Common myeloid progenitor, CD34-positive (primary cell): ENCODE measurements at places on chromosomes 7 and 10.

DNA sequence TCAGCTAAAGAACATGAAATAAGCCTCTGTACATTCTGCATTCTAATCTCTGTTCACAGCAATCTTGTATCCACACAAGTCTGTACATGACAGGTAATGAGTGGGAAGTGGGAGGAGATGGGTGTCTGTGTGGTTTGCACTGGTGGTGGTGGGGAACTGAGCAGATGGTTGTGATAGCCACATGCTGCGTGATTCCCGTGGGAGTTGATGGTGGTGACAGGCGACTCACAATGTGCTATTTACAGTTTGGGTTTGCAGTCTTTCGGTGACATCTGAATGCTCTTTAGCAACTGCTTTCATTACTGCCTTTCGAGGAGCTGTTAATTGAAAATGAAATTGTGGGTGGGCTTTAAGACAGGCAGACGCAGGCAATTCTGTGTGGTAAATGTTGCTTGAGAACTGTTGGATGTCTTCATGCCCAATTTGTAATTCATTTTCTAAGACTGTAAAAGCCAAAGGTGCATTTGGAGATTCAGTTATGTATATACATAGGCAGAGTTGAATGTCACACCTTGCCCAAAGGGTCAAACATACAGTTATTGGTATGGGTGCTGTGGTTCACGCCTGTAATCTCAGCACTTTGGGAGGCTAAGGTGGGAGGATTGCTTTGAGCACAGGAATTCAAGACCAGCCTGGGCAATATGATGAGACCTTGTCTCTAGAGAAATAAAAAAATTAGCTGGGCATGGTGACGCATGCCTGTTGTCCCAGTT is 308.2 kb downstream of the AUTS2 start:
- peak; percentile 91 for DNase-seq

DNA sequence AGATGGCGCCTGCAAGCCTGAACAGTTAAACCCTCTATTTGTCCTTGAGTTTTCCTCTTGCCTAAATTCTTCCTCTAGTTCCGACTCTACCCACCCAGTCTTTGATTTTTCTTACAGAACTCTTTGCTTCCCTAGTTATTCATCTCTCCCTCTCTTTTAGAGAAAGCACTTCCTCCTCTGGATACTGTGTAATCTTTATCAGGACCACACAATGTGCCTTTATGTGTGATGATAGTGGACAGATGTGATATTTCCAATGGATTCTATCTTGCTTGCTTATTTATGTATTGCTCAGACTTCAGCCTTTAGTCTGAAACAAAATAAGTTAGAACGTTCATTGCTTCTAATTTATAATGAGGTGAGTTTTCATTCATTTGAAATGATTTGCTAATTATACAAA is 79.5 kb upstream of the CAV2 start:
- DNase-seq = no peak

DNA sequence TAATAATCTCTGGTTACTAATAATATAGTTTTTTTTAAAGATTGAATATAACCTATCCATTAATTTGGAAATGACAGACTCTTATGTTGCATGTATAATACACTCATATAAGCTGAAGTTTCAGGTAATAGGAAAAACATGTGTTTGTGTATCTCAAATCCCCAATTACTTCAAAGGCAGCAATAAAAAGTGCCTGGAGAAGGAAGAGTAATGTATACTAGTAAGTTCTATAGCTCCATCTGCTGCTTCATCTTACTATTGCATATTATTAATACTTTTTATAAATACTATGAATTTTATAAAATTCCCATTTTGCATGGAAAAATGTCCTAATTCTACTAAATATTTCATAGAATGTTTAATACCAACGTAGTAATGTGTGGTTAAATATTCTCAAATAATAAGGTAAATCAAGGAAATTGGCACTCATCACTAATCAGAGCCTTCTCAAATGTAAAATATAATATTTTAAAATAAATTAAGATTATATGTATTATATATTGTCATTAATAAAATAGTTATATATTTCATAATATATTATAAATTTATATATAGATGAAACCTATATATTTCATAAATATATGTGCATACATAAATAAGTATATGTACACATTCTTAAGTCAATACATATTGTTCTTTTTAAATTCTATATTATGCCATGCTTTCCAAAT is 311.9 kb downstream of the HGF start:
- DNase-seq = no peak

GRCh38 chr10:62085821-62086220 is 182.8 kb downstream of the RTKN2 start:
- DNase-seq = no peak

- no peak for DNase-seq
Measured at GRCh38 chr10:128971374-128972035, 495.5 kb upstream of the MGMT start.

DNA sequence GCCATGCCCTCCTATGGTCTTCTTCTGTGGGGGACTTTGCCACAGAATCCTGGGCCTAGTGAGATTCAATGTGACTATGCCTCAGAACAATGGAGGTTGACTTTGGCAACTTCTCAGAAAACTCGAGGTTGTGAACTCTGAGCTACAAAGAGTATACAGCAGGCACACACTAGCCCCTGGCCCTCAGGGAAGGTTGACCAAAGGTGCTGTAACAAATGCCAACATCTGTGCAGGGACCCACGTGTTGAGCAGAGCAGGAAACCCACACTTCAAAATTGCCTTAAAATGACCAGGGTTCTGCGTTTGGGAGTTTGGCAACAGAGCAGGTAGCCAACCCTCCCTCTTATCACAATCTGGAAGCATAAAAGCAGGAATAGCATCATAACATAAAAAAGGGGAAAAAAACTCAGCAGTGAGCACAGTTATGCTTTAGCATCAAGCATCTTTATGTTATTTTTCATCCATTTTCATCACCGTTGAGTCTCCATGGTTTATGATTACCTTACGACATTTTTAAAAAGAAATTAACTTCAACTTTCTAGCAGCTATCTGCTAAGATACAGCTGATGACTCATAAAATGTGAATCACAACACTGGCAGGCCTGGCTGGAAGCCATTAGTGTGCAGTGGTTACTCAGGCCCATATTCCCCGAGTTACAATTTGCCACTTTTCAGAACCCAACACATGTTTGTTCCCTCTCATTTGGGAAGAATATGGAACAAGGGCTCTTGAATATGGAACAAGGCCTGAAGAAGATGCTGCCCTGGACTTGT is 11.1 kb downstream of the PRLHR start:
- DNase-seq = no peak

GRCh38 chr7:5607951-5608656 is 173.4 kb downstream of the RNF216 start:
- peak; percentile 46 for DNase-seq

DNA sequence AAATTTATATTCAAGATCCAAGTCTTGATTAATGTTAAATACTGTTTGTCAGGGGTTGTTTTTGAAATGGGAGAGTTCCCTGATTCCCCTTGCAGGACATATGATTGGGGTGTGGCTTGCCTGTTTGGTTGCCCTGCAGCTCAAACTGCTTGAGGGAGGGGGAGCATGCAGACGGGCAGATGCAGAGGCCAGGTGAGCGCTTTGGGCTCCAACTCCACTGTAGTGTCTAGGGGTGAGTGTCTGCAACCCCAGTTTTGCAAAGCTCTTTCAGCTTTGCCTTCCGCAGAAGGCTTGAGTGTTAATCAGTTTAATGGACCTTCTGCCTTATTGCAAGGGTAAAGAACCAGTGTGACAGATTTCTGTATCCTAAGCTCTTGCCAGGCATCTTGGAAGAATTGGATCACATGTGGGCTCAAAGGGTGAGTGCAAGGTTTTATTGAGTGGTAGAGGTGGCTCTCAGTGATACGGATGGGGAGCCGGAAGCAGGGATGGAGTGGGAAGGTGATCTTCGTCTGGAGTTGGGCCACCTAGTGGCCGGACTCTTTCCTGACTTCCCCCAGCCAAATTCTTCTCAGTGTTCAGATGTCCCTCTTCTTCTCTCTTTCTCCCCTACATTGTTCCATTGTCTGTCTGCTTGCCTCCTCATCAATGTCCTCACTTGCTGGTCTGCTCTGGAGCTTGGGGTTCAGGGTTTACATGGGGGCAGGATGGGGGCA is 479.7 kb downstream of the ATRNL1 start:
- DNase-seq = no peak

GRCh38 chr7:7148798-7149481 is 33.4 kb upstream of the C1GALT1 start:
- no peak for DNase-seq

DNA sequence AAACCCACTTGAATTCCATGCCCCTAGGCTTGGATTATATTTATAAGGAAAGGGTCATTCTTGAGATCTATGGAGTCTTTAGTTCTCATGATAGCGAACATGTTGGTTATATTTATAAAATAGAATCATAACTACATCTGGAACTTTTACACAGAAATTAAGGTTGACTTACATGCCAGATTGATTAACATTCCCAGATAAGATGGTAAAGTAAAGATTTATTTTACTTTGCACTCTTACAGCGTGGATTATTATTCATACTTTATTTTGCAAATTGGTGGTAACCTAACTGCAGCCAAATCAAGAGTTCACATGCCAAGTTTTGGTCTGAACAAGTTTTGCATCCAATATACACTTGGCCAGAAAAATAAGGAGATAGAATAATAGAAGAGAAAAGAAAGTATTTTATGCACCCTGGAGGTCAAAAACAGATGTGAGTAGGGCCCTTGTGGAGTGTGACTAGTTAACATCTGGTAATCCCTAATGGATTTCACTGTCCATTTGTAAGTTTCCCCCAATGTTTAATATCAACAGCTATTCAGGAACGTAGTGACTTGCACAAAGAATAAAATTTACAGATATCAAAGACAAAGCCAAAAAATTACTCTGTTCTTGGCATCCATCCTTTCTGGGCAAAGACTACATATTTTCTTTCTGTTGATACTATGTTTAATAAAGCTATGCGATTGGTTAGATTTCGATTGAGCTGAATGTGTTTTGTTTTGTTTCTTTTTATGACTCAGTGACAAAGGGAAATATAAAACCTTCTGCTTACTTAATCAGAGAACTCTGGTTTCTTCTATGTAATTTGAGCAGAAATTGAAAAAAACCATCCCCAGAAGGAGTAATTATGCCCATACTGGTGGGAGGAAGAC is 10.1 kb upstream of the TMEM26 start:
- no peak for DNase-seq

DNA sequence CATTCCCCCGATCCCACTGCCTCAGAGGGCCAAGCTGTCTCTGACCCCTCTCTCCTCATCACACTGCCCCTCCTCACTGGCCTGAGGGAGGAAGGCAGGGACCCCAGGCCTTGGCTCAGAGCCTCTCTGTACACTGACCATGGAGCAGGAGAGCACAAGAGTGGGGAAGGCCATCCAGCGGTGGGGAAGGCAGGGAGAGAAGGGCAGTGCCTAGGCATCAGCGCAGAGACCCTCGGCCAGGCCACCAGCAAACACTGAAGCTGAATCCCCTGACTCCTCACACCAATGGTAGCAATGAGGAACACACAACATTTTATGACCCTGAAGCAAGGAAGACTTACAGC is 14.8 kb downstream of the OGDHL start:
- DNase-seq = no peak

DNA sequence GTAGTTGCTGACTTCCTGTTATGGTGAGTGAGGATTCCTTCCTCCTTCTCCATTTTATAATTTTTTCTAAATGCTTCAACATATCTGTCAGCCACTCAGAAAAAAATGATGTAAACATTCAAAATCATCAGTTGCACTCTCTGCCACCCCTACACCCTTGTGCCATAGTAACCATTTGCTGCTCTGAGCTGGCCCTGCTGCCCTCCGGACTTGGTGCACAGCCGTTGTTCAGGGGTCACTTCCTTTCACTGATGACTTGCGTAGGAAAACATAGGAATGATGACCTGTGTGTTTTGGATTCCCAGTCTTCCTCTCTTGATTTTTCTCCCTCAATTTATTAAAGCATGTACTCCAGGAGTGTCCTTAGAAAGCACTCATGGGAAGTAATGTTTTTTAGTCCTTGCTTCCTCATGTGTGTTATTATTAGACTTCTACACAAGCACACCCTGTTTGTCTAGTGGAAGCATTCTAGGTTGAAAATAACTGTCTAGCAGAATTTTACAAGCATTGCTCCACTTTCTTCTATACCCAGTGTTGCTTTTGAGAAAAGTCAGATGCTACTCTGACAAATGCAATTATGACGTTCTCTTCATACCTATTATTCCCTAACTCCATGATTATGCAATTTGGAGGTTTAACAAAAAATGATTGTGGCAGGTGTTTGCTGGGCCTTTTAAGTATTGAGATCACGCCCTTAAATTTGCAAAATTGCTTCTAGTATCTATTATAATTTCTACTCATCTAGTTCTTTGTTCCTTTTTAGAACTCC is 62.6 kb upstream of the MTPN start:
- peak; percentile 6 for DNase-seq
